ENCODE measurements at places on chromosomes 12 and 14.
A peak's percentile ranks its signal among the peaks of the same experiment; 100 is the strongest.

DNA sequence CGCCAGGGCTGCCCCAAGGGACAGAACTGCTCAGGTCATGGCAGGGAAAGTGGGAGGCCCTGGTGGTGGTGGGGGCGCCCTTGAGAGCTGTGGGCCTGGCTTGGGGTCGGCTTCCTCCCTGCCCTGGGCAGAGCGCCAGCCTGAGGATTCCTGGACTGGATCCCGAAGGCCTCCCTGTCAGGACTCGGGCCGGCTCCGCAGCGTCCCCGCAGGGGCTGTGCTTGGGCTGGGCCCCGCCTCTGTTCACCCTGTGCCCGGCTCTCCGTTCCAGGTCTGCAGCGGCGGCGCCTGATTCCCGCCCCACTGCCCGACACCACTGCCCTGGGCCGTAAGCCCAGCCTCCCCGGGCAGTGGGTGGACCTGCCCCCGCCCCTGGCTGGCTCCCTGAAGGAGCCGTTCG lies 39.9 kb downstream of the KIF26A start:
- no peak for DNase-seq

- no peak for DNase-seq
Measured at GRCh38 chr12:110540048-110540447, 37.9 kb downstream of the RAD9B start.

GRCh38 chr12:57340104-57340503 lies 89.1 kb upstream of the STAC3 start:
- peak; percentile 14 for DNase-seq

GRCh38 chr12:115423546-115423987 lies 739.6 kb upstream of the TBX3 start:
- DNase-seq = no peak

GRCh38 chr14:45227566-45227965 lies 25.4 kb downstream of the MIS18BP1 start:
- no peak for DNase-seq

- no peak for DNase-seq
Measured at GRCh38 chr12:91347481-91348214, 165.0 kb upstream of the DCN start.

GRCh38 chr12:122961531-122962329 lies 4.5 kb downstream of the ABCB9 start:
- no peak for DNase-seq

DNA sequence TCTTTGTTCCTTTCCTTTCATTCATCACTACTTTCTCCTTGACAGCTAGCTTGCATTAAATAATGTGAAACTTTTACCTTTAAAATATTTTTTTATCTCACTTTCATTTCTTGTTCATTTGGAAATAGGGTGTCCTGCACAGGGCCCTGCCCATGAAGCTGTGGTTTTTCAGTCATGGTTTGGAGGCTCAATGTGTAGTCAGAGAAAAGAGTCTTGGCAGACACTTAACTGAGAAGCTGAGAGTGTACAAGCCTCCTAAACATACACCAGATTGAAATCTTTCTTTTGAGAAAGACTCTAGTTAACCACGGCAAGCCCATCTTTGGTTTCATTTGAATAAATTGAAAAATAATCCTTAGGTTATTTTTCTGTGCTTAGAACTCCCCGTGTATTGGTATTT lies 74.2 kb downstream of the KICS2 start:
- no peak for DNase-seq

- no peak for DNase-seq
Measured at GRCh38 chr12:60803147-60803546, 1207.3 kb downstream of the SLC16A7 start.

DNA sequence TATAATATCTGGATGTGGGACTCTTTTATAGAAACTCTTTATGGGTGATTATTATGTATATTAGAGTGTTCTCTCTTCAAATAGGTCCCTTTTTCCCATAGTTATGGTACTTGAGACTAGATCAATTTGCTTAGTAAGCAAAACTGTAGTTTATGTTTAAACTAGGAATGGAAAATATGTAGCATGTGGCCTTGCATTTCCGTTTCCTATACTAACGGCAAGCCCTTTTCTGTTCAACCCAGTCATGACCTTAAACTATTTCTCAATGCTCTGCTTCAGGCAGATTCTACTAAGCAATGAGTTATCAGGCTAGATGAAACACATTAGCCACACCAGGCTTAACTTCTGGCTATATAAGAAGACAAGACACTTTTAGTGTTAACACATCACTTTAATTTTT lies 84.6 kb downstream of the OTOGL start:
- DNase-seq = peak; percentile 74

DNA sequence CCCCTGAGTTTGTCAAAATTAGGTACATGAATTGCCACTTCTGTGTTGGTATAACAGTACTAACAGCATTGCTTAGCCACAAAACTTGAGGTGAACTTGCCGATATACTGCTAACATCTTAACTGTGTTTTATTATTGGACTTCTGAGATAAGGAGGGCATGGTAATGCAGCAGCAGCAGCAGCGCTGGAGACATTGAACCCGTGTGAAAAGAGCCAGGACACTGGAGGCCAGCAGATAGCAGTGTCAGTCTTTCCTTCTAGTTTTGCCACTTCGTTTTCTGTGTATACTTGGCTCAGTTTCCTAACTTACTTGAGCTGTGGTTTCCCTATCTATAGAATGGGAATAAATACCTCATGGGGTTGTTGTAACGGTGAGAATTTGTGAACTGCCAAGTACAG lies 82.7 kb downstream of the KTN1 start:
- no peak for DNase-seq

DNA sequence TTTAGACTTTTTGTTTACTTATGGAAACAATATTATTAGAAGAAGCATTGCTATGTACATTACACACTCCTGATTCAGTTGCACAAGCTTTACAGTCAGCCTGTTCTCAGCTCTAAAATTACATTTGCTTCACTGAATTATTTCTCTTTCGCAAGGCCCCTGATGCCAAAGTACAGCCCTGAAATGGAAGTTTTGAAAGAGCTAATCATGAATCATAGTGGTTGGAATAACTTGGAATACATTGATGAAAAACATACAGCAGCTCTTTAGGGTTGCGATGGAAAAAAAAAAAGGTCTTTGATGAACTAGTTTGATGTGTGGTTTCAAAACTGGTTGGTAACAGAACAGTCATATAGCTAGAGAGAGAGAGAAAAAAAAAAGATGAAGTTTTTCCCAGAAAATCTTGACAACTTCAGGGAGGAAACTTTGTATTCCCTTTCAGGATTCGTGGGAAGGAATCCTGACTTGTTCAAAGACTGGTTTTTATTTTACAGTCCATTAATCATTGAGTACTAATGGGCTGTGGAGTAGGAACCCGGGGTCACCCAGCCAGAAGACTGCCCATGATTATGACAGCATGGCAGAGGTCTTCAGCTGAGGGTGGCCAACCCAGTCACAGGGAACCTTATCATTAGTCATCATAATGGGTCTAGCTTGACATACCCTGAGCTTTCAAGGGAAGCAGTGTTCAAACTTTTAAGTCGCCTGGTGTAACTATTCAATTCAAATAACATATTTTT lies 460.1 kb downstream of the NAV3 start:
- DNase-seq = peak; percentile 7

DNA sequence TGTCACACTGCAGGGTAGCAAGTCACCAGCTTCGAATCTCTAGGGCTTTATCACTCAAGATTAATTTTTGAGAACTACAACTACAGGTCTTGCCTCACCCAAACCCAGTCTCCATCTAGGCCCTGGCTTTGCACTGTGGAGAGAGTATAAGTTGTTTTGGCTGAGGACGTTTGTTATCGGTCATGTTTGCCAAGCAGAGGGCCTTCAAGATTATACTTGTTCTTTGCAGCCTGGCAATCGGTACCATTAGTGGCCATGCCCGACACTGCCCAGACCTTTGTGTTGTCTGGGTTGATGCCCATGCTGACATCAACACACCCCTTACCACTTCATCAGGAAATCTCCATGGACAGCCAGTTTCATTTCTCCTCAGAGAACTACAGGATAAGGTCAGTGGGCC lies 25.7 kb downstream of the ARG2 start:
- no peak for DNase-seq

DNA sequence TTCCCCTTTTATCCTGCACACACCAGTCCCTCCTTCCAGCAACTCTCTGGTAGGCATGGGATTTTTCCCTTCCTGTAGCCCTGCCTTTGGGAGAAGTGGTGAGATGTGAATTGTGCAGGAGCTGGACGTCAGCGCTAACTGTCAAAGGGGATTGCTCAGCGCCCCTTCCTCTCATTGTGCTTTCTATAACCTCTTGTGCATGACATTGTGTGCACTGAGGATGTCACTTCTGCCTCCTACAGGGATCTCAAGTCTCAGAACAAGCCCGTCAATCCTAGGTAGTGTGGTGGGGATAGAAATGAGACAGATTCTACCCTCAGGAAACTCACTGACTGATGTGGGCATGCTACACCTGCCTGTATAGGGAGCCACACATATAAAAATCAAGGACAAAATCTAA lies 8.7 kb downstream of the KCNA5 start:
- no peak for DNase-seq

DNA sequence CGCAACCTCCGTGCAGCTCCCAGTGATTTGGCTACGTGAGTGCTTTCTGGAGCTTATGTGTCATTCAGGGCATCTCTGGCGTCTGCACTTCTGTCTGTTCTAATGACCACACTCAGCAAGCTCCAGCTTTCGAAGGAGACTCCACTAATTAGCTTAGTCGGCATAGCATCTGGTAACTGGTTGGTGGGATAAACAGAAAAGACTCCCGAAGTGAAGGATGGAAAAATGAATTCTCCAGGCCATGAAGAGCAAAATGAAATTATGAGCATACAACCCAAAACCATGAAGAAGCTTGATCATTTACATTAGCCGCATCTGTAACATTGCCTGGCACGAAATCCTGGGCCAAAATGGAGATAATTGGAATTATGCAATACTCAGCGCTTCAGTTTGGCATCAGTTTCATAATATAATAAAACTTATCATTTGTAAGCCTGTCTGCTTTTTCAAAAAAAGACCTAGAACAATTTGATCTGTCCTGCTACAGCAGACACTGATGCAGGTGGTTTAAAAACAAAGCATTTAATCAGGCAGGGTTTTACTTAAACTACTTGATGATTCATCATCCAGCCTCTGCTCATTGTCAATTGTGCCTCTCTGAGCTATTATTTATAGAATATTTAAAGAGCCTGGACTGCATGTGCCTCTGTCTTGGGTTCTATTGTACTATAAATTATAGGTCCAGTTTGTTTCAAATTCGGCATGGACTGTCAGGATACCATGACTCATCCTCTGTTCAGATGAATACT lies 87.4 kb downstream of the SYT1 start:
- DNase-seq = peak; percentile 58

DNA sequence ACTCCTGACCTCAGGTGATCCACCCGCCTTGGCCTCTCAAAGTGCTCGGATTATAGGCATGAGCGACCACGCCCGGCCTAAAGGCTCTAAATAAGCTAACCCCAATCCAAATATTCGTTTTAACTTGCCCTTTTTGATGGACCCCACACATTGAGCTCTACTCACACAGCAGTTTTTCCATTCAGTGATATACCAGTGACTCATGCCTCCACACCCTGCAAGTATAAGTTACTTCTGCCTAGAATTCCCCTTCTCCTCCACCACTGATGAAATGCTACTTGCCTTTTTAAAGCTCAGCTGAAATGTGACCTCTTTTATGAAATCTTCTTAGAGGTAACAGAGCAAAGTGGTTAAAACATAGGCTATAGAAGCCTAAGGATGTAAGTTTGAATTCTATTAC lies 68.8 kb downstream of the EXOC5 start:
- peak; percentile 17 for DNase-seq

DNA sequence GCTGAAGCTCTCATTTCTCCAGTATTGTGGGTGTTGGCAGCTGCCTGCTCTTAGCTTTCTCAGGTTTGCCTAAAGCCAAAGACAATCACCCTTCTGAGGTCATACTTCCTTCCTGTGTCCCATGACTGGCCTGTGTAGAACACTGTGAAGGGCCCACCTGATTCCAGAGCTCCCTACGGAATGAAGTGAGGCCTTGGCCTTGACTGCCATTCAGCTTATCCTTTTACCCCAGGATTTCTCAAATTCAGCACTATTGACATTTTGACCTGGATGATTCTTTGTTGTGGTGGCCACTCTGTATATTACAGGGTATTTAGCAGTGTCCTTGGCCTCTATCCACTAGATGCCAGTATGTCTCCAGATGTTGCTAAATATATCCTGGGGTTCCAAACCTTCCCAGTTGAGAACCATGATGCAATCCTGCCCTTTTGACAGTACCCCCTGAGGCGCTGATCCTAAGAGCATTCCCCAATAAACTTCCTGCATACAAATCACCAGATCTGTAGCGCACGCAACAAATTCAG lies 112.3 kb upstream of the KRR1 start:
- DNase-seq = peak; percentile 89

GRCh38 chr12:76547526-76547925 lies 12.0 kb downstream of the OSBPL8 start:
- DNase-seq = peak; percentile 20

- no peak for DNase-seq
Measured at GRCh38 chr12:132251741-132252490, 77.5 kb downstream of the GALNT9 start.

DNA sequence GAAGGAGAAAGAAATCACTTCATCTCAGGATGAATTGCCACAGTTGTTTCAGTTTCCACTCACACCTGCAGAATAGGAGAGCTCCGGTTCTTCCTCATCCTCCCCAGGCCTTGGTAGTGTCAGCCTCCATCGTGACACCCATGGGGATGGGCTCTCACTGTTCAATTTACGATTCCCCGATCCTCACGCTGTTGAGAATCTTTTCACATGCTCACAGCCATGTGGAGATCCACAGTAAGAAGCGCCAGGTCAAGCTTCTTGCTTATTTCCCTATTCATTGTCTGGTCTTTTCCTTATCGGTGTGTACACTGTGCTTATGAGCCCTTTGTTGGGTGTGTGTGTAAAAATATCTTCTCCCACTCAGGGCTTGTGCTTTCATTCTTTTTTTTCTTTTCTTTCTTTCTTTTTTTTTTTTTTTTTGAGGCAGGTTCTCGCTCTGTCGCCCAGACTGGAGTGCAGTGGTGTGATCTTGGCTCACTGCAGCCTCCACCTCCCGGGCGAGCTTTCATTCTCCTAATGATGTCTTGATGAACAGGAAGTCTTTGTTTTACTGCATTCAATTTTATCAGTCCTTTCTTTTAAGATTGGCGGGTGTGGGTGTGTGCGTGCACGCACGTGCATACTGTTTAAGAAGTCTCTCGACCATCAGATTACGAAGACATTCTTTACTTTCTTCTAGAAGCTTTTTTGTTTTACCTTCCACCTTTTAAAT lies 21.5 kb downstream of the RIN3 start:
- DNase-seq = no peak

DNA sequence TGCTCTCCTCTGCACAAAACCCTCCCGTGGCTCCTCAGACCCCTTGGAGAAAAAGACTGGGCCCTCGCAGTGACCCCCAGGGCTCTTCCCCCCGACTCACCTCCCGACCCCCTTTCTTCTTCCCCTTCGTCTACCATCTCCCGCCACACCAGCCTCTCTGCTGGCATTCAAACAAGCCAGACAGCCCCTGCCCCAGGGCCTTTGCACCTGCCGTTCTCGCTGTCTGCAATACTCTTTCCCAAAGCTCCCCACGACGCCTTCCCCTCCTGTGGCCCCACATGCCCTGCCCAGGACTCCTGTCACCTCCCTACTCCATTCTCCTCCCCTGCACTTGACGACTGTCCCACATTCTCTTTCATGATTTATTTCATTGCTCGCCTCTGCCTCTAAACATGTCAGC lies 115.7 kb downstream of the PHETA1 start:
- DNase-seq = no peak

Measured in M059J (cell line).